Stimulated activated CD8-positive, alpha-beta memory T cell treated with anti-CD3 and anti-CD28 coated beads, Interleukin-7, amount 100 ng/mL, for 4 hours (primary cell): ENCODE measurements at places on chromosomes 1 and 21.

- peak; percentile 21 for DNase-seq
These were observed 448 bp downstream of the GATAD2B start for GRCh38 chr1:153922076-153922971.

GRCh38 chr1:56135069-56135863, 444.1 kb downstream of the PLPP3 start:
- no peak for DNase-seq

GRCh38 chr1:223123011-223123610, 19.9 kb downstream of the TLR5 start:
- DNase-seq = no peak

- DNase-seq = no peak
These were observed 10.2 kb upstream of the ADCY10 start for GRCh38 chr1:167924102-167924501.

- DNase-seq = no peak
These were observed 19.1 kb upstream of the AZIN2 start for GRCh38 chr1:33061834-33062233.

- no peak for DNase-seq
These were observed 70.1 kb downstream of the EPHB2 start for GRCh38 chr1:22780696-22781095.

- no peak for DNase-seq
These were observed 1180.7 kb upstream of the B3GALT2 start for GRCh38 chr1:194367121-194367520.

DNA sequence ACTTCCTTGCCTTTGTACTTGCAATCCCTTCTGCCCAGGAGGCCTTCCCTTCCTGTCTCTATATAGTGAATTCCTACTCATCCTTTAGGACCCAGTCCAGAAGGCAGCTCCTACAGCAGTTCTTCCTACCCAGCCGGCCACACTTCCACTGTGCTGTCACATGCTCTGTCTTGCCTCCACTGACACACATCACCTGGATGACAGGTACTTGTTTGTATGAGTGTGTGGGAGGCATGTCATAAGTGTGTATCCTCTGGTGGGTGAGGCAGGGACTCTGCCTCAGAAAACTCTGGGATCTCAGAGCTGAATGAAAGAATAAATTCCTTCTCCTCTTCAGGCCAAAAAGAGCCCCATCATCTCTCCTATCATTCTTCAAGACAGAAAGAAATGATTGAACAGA, 5.1 kb upstream of the OSCP1 start:
- no peak for DNase-seq

- DNase-seq = no peak
These were observed 19.0 kb downstream of the MAGI3 start for GRCh38 chr1:113409363-113409762.

- no peak for DNase-seq
These were observed 543 bp downstream of the ABCB10 start for GRCh38 chr1:229557913-229558414.

- DNase-seq = no peak
These were observed 199.0 kb downstream of the OLFM3 start for GRCh38 chr1:101797722-101798121.

DNA sequence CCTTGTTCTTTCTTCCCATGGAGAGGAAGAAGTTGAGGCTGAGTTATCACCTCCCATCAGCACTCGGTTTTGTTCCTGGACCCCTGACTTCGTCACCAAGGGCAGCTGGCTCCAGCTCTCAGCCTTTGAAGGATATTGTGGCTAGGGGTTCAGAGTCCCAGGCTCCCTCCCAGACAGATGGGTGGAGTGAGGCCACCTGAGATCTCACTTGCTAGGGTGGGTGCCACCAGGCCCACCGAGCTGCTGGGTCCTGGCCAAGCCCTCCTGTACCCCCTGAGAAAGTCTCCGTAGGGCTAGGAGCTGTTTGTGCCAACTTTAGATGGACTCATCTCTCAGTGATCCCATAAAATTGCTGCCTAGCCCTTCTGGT, 6.9 kb downstream of the MX2 start:
- DNase-seq = no peak

DNA sequence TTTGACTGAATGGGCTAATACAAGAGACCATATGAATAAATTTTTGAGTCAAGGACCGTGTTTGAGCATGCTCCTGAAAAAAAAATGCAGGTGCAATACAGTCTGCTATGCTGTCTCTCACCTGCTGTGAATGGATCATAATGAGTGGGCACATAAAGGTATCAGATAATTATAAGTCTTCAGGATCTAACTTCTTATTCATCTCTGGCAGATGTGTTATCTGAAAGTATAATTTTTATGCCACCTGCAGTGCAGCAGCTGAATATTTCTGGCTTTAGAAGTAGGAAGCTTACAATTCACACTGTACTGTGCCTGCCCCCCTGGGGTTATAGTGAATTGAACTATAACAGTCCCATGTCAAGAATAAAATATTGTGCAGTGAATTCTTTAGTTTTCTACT, 333.3 kb downstream of the MRPL39 start:
- DNase-seq = no peak

GRCh38 chr1:114559356-114559755, 22.1 kb downstream of the BCAS2 start:
- DNase-seq = no peak

DNA sequence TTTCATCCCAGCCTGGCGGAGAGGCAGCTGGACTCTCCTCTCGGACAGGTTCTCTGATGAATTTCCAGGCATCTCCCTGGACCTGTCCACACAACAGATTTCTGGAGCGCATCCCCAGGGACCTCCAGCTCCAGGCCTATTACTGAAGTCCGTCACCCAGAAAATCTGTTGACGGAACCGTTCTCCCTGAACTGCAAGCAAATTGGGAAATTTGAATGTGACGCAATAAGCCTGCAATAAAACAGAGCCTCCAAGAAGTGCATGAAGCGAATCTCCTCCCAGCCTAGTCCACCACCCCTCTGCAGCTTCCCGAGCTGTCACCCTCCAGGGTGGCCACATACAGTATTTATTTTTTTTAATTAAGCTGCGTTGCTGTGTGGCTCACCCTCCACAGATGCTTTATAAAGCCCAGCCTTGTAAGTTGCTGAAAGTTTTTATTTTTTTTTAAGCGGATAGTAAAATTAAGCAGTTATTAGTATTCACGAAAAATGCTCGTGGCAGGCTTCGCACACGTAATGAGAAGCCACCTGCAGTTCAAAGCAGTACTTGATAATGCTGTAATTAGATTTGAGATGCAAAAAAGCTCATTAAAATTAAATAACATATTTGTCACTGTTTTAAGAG, 173.3 kb downstream of the CAMTA1 start:
- DNase-seq = no peak

GRCh38 chr1:11924334-11925195, 1.7 kb downstream of the KIAA2013 start:
- DNase-seq = no peak

DNA sequence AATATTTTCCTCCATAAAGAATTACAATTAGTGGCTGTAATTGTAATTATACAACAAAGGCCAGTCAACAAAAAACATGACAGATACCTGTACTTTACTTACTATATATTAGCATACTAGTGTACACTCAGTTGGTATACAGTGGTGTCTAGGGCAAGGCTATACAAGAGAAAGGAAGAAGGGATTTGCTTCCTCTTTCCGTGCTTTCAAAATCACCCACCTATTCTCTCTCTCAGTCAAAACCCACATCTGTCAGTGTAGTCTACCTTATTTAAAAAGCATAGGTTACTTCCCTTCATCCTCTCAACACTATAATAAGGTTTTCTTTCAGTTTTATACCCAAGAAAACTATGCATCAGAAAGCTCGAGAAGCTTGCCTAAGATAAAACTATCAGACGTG, 355.8 kb upstream of the NR5A2 start:
- no peak for DNase-seq

GRCh38 chr1:94790246-94790645, 29.9 kb upstream of the SLC44A3 start:
- no peak for DNase-seq

- DNase-seq = no peak
These were observed 19.3 kb upstream of the HEATR1 start for GRCh38 chr1:236623371-236624166.

DNA sequence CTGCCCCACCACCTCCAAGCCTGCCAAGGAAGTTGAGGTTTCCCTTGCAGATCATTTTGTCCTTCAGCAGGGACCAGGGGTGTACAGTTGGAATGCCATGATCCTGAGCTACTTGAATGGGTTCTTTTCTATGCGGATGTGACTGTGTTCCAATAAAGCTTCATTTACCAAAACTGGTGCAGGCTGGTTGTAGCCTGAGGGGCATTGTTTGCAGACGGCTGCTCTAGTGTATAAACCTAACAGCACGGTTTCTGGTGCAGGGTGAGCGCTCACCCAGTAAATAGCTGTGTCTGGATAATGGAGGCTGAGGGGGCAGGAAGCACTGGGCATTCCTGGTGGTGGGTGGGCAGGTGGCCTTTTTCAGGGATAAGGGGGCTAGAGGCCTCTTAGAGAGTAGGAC, 72.7 kb upstream of the ACTL8 start:
- DNase-seq = no peak

- no peak for DNase-seq
These were observed 246.6 kb upstream of the AJAP1 start for GRCh38 chr1:4407851-4408250.

- DNase-seq = no peak
These were observed 27.8 kb downstream of the FNBP1L start for GRCh38 chr1:93475681-93476080.

- no peak for DNase-seq
These were observed 29.3 kb downstream of the PRDX6 start for GRCh38 chr1:173506437-173506836.

- DNase-seq = no peak
These were observed 45.5 kb upstream of the ETS2 start for GRCh38 chr21:38760017-38760761.

DNA sequence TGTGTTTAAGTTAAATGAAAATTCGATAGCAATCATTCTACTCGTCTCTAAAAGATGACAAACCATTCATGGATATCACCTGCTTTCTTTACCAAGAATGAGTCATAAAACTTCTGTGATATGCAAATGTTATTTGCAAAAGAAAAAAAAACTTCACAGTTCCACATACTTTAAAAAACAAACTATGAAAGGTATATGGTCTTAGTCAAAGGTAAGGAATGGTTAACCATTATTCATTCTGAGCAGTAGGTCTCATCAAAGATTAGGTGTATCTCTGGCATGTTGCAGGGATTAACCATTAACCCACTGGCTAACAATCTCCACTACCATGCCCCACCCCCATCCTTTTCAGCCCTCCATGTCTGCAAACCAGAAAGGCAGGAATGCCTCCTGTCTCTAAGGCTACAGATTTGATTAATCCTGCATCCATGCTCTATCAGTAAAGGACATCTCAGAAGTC, 44.4 kb downstream of the PTPN14 start:
- no peak for DNase-seq

DNA sequence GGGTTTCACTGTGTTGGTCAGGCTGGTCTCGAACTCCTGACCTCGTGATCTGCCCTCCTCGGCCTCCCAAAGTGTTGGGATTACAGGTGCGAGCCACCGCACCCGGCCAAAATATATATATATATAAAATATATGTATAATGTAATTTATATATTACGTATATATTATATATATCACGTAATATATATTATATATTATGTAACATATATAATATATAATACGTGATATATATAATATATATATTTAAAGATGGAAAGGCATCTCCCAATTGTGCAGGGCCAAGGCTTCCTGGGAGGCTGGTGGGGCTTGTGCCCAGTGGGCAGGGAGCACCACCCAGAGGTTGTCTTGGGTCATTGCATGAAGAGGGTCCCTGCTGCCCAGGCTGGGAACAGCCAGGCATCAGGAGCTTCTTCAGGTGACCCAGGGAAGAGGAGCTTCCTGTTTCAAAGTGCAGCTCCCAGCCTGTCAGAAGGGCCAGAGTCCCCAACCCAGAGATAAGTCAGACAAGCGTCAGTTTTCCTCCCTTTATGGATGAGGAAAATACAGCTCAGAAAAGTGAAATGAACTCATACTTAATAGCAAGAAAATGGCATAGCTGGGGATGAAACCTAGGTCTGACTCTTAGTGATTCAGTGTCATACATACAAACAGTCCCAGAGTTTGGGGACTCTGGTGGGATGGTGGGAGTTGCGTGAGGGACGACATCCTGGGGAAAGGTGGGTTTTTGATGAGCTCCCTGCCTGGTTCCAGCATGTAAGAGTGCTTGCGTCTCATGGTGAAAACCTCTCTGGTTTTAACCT, 12.0 kb downstream of the UBE2Q1 start:
- no peak for DNase-seq

- DNase-seq = no peak
These were observed 41.0 kb downstream of the RXRG start for GRCh38 chr1:165403835-165404482.

- no peak for DNase-seq
These were observed 221.8 kb upstream of the HOOK1 start for GRCh38 chr1:59592924-59593323.

GRCh38 chr1:172144445-172145061, 275.9 kb upstream of the C1orf105 start:
- no peak for DNase-seq

DNA sequence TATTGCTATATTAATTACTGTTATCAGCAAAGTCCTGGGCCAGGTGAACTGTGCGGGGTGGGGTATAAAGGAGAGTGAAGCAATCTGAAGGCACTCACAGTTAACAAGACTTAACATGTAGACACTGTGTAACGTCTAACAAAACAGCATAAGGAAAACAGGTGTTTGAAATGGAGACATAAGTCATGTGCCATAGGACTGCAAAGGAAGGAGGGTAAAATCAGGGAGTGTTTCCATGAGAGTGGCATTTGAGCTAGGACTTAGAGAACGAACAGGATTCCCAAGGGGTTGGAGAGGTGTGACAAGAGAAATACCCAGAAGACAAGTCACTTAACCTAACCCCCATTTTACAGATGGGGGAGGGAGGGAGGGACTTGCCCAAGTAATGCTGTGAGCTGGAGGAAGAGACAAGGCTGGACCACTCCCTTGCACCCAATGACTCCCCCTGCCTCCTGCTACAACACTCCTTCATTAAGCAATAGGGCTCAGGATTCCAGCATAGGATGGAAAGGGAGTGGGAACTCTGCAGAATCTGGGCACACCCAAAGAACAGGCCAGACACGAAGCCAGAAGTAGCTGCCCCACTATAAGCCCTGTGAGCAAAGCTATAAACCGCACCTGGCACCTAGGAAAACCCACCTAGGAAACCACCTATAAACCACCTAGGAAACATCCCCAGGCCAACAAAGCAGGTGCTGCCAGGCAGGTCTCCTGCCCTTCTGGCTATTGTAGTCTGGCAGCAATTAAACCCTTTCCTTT, 6.6 kb downstream of the PEF1 start:
- no peak for DNase-seq
